ENCODE measurements at places on chromosomes 3 and 15. TPM values are rescaled to one million over a fixed set of nuclear protein-coding genes. Genes with fewer than 3 reads are reported as not detected.

Gene CADPS
- polyA plus RNA-seq = not detected

Gene GUCA1C
- polyA plus RNA-seq = not detected

- H3K4me3 ChIP-seq = peak overlapping the region; percentile 30
- H3K4me1 ChIP-seq = peaks cover 51% of the 10 kb centered on the region
- H3K27me3 ChIP-seq = peaks cover 26% of the 10 kb centered on the region
These were observed 2.1 kb upstream of the ANXA2 start for GRCh38 chr15:60399931-60400330.

DNA sequence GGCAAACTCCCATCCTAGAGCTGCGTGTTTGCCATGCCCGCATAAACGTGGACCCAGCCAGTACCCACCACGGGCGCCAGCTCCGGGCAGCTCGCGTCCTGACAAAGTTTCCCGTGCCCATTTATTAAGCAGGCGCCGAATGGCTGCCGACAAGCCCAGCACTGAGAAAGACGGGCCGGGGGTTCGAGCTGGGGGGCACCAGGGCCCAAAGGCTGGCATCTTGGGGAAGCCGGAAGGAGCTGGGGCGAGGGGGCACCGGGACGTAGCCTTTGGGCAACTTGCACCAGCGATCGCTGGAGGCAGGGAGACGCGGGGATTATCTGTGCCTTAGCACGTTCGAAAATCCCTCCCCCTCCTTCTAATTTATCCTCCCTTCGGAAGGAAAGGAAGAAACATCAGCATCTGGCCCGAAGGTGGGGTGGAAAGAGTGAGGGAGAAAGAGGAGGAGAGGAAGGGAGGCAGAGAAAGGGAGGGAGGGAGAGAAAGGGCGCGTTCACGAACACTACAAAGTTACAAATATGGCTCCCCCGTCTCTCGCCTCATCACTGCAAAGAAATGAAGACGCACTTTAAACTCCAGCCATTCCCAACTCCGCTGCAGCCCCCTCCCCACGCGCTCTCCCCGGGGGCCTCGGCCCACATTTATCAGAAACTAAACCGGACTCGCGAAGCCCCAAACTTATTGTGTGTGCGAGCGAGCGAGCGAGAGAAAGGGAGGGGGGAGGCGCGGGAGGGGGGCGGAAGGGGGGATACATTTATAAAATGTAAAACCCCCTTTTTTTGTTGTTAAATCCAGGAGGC lies 1.0 kb downstream of the ANP32A start:
- H3K27ac ChIP-seq = peak overlapping the region; percentile 94
- peaks cover 48% of the 10 kb centered on the region for H3K4me1 ChIP-seq
- H3K36me3 ChIP-seq = no peaks in the 10 kb centered on the region
- peaks cover 22% of the 10 kb centered on the region for H3K27me3 ChIP-seq

DNA sequence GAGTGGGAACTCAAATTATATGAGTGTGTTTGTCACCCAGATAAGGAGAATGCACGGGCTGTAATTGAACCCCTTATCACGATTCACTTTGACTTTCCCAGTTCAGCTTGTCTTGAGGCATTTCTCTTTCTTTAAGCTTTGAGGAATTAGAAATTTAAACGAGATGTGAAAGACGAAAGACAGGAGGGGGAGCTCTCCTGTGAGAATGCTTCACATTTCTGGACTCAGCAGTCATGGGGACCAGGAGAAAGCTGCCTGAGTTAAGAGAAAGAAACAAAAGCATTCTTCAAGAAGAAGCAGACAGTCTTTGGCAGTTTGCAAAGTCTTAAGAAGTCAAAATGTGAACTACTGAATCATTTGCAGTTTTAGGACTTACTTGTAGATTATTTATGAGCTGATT lies 205.6 kb downstream of the NECTIN3 start:
- H3K27ac ChIP-seq = no peak overlapping the region
- H3K4me3 ChIP-seq = no peak overlapping the region
- no peaks in the 10 kb centered on the region for H3K36me3 ChIP-seq
- no peak for DNase-seq

GRCh38 chr15:85598718-85599398 lies 195.9 kb downstream of the KLHL25 start:
- DNase-seq = no peak
- H3K4me1 ChIP-seq = peaks cover 40% of the 10 kb centered on the region
- no peak overlapping the region for H3K27ac ChIP-seq
- no peak overlapping the region for H3K4me3 ChIP-seq

DNA sequence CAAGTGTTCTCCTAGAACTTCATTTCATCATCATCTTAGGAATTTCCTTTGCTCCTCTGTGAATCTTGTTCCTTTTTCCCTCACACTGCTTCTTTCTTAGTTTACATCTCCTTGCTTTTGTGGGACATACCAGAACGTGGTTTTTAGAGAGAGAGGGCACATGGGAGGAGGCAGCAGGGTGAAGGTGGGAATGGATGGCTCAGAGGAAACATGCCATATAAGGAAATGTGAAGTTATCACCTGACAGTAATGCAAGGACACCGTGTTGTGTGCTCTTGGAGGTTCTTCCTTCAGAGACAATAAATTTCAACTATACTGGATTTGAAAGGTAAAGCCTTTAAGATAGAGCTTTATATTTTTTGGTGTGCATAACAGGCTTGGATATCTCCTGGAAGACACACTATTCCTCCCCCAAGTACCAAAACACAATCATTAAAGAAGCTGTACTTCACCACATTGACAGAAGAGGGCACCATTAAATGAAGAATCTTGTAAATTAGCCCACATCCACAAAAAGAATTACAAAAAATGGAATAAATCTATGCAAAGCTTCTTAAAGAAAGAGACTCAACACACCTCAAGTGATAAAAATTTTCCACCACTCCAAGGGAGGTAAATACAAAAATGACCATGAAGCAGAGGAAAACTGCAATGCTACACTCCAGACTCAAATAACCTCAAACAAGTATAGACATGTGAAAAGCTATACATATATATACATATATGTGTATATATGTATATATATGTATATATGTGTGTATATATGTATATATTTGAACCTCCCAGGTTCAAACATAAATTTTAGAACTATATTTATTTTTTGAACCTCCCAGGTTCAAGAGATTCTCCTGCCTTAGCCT lies 26.1 kb downstream of the RPL39L start:
- H3K27me3 ChIP-seq = no peaks in the 10 kb centered on the region
- peak; percentile 43 for DNase-seq
- H3K36me3 ChIP-seq = peaks cover 5% of the 10 kb centered on the region

DNA sequence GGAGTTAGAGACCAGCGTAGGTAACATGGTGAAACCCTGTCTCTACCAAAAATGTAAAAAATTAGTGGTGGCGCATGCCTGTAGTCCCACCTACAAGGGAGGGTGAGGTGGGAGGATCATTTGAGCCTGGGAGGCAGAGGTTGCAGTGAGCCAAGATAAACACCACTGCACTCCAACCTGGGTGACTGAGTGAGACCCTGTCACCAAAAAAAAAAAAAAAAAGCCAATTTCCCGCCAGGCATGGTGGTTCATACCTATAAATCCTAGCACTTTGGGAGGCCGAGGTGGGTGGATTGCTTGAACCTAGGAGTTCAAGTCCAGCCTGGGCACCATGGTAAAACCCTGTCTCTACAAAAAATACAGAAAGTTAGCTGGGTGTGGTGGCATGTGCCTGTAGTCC lies 6.9 kb downstream of the CNOT10 start:
- H3K4me3 ChIP-seq = no peak overlapping the region
- peaks cover 4% of the 10 kb centered on the region for H3K27me3 ChIP-seq
- peaks cover 5% of the 10 kb centered on the region for H3K36me3 ChIP-seq
- peaks cover 9% of the 10 kb centered on the region for H3K4me1 ChIP-seq
- H3K27ac ChIP-seq = no peak overlapping the region
- no peak for DNase-seq

DNA sequence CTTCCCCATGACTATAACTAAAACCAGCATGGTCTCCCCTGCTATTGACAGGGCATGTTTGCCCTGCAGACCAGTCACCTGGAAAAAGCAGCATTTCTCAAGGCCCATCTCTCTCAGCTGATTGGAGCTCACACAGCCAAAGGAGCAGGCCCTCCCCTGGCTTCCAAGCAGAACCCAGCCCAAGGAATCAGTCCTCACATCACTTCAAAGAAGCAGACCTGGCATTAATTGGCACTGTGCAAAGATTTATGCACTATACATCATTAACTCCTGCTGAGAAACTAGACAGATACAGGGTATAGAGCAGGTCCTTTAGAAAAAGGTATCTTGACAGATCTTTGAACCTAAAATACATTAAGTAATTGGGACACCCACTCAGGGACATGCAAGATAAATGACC lies 323.8 kb upstream of the PPP2R3A start:
- no peak overlapping the region for H3K4me3 ChIP-seq
- peaks cover 3% of the 10 kb centered on the region for H3K36me3 ChIP-seq
- H3K27ac ChIP-seq = no peak overlapping the region
- no peak for DNase-seq

DNA sequence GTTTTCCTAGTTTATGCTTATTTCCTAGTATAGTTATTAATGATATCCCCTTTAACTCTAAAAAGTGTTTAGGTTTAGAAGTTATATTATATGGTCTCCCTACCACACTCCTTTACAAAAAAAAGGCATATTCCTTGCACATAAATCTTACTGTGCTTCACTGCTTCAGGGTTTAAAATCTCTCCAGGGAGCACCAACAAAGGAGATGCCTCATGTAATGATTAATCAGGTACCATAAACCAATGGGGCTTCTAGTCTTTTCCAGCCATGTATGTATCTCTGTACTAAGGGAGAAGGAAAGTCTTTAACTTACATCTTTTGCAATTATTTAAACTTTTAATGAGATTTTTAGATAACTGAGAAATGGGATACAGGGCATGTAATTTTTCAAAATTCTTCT lies 91.5 kb upstream of the RBMS3 start:
- H3K4me1 ChIP-seq = no peaks in the 10 kb centered on the region
- no peaks in the 10 kb centered on the region for H3K27me3 ChIP-seq
- no peak overlapping the region for H3K4me3 ChIP-seq
- H3K27ac ChIP-seq = no peak overlapping the region
- no peaks in the 10 kb centered on the region for H3K36me3 ChIP-seq

DNA sequence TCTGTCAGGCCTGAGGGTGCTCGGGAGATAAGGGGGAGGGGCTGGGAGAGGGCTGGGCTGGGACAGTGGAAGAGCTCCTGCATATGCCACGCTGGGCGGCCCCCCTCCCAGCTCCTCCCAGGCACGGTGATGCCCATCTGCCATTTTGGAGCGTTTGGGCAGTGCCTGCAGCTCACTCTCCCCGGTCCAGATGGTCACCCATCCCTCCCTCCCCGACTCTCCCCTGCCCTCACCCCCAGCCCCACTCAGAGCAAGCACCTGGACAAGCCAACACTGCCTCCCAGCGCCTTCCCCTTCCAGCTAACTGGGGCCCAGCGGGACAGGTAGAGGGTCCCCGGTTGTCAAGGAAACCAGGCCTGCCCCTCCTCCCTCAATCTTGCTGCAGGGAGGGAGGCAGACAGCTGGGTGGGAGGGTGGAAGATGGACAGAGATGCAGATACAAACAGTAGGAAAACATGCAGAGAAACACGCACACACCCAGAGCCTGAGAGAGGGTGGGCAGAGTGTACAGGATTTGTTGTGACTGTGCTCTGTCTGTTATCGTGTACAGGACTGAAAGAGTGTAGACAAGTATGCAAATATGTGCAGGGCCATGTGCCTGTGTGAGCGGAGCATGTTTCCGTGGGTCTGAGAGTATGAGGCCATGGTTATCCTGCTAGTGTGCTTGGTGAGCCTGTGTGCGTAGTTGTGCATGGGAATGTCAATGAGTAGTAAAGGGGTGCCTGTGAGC lies 17.5 kb upstream of the CORO2B start:
- no peak overlapping the region for H3K27ac ChIP-seq
- H3K36me3 ChIP-seq = no peaks in the 10 kb centered on the region
- peaks cover 24% of the 10 kb centered on the region for H3K4me1 ChIP-seq
- H3K27me3 ChIP-seq = peaks cover 12% of the 10 kb centered on the region
- DNase-seq = no peak
